Vagina (tissue), 2 donors: ENCODE measurements at places on chromosomes 5 and 9.

DNA sequence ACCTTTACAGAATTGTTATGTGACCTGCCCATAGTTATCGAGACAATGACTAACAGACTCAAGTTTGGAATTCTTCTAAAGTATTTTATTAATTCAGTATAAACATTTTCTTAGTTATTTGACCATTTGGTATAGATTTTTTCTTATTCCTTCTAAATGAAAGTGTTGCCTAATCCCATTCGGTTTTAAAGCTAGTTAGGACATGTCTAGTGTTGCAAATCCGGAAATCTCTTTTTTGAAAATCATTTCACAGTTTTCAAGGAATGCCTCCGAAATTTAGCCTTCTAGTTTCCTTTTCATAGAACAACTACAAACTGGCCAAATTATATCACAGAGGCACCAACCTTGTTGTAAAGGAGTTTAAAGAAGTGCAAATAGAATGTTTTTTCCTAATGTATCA is 171.8 kb downstream of the XRCC4 start:
- no peaks in the 10 kb centered on the region for H3K27me3 ChIP-seq
- no peak overlapping the region for H3K4me3 ChIP-seq
- no peak overlapping the region for H3K27ac ChIP-seq

DNA sequence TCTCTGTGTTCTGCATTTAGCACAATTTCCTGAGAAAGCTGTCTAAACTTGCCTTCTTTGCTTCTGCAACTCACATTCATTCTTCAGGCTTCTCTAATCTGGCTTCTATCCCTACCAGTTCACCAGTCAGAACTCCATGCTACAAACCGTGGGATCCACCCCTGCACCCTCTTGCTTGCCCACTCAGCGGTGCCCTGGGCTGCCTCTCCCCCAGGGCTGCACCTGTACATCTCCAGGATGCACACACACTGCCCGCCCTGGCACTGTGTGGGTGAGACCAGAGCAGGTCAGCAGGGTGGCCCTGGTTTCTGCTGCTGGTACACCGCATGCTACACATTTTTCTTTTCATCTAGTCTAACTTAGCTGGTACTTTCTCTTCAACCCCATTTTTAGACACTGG is 127.1 kb downstream of the FANCC start:
- no peaks in the 10 kb centered on the region for H3K36me3 ChIP-seq
- H3K4me1 ChIP-seq = peaks cover 20% of the 10 kb centered on the region
- DNase-seq = no peak
- no peak overlapping the region for H3K4me3 ChIP-seq

DNA sequence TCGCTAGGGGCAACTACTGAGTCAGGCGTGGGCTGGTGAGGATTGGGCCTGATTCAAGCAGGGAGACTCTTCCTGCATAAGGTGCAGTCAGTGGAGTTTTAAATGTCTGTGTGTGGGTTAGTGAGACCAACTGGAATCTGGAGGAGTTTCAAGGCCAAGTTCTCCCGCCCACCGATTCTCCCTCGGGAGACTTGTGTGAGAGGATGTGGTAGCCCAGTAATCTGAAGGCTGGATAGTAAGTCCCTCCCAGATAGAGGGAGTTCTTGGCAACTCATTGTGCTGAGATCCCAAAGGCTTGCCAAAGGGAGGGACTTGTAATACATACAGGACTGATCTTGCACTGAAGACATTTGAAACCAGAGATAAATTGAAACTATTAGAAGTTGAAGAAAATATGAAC is 51.8 kb downstream of the WDR36 start:
- H3K27ac ChIP-seq = no peak overlapping the region
- H3K36me3 ChIP-seq = no peaks in the 10 kb centered on the region
- DNase-seq = no peak
- H3K4me3 ChIP-seq = no peak overlapping the region
- H3K4me1 ChIP-seq = no peaks in the 10 kb centered on the region

GRCh38 chr5:115297031-115297430 is 577 bp upstream of the CCDC112 start:
- H3K27ac ChIP-seq = no peak overlapping the region
- H3K27me3 ChIP-seq = no peaks in the 10 kb centered on the region
- peaks cover 12% of the 10 kb centered on the region for H3K4me1 ChIP-seq
- DNase-seq = no peak

- H3K36me3 ChIP-seq = no peaks in the 10 kb centered on the region
- no peak for DNase-seq
- no peak overlapping the region for H3K27ac ChIP-seq
- no peak overlapping the region for H3K4me3 ChIP-seq
- H3K4me1 ChIP-seq = no peaks in the 10 kb centered on the region
These were observed 25.7 kb upstream of the RFK start for GRCh38 chr9:76419782-76420380.

DNA sequence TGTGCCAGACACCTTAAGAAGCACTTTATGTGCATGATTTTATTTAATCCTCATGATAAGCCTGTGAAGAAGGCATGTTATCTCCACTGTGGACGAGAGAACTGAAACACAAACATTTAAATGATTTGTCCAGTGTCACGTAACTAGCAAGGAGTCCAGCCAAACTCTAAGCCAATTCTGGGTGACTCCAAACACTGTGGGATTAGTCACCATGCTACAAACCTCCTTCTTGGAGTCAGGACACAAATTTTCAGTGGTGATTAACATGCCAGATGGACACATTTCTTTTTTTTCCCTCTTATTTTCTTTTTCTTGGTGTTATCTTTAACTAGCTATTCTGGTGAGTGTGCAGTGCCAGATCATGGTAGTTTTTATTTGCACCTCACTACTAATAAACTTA is 316.8 kb downstream of the NDUFS4 start:
- H3K4me3 ChIP-seq = no peak overlapping the region
- no peaks in the 10 kb centered on the region for H3K27me3 ChIP-seq
- H3K4me1 ChIP-seq = no peaks in the 10 kb centered on the region
- no peak overlapping the region for H3K27ac ChIP-seq
- no peak for DNase-seq

GRCh38 chr9:75812141-75812540 is 78.3 kb upstream of the PCSK5 start:
- no peak overlapping the region for H3K27ac ChIP-seq
- H3K4me1 ChIP-seq = no peaks in the 10 kb centered on the region
- no peaks in the 10 kb centered on the region for H3K27me3 ChIP-seq
- no peak for DNase-seq
- H3K4me3 ChIP-seq = no peak overlapping the region

- peaks cover 5% of the 10 kb centered on the region for H3K4me1 ChIP-seq
- DNase-seq = no peak
- H3K27me3 ChIP-seq = no peaks in the 10 kb centered on the region
These were observed 96.7 kb upstream of the ARAP3 start for GRCh38 chr5:141778683-141779082.

DNA sequence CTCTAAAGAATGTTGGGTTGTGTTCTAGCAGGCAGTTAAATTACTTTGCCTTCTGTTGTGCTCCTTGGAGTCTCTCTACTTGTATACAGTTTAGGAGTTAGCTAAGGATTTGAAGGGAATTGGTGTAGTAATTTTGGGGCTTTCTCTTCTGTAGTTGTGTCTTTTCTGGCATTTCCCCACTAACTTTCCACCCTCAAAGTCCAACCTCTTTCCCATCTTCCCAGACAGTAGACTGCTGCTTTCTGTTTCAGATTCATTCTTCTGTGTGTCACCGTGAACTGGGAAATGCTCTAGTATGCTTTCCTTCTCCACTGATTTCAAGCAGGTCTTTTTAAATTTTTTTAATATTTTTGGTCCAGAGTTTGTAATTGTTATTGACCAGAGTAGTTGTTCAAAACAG is 4.5 kb upstream of the ANGPTL2 start:
- no peak overlapping the region for H3K4me3 ChIP-seq
- no peak for DNase-seq
- H3K4me1 ChIP-seq = peaks cover 70% of the 10 kb centered on the region
- H3K27ac ChIP-seq = peak overlapping the region; percentile 92
- no peaks in the 10 kb centered on the region for H3K27me3 ChIP-seq

DNA sequence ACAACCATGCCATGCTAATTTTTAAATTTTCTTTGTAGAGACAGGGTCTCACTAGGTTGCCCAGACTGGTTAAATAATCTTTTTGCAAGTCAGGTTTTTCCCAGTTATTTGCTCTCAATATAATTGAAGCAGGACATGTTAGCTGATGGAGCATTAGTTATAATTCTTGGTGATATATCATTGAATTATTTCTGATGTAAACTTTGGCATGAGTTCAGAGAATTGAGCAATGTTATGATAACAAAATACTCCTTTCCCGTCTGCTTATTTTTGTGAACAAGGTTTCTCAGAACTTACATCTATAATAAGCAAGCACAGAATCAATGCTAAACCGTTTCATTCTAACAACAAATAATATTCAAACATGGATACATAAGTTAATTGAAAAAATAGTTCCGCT is 37.8 kb downstream of the BHMT start:
- no peaks in the 10 kb centered on the region for H3K4me1 ChIP-seq
- H3K27me3 ChIP-seq = no peaks in the 10 kb centered on the region
- no peaks in the 10 kb centered on the region for H3K36me3 ChIP-seq
- no peak for DNase-seq
- H3K4me3 ChIP-seq = no peak overlapping the region

- no peaks in the 10 kb centered on the region for H3K27me3 ChIP-seq
- no peak overlapping the region for H3K4me3 ChIP-seq
- H3K27ac ChIP-seq = no peak overlapping the region
- no peaks in the 10 kb centered on the region for H3K36me3 ChIP-seq
These were observed 77.1 kb downstream of the GOLPH3 start for GRCh38 chr5:32096891-32097595.

- no peak for DNase-seq
- H3K36me3 ChIP-seq = no peaks in the 10 kb centered on the region
- H3K4me1 ChIP-seq = peaks cover 37% of the 10 kb centered on the region
- no peaks in the 10 kb centered on the region for H3K27me3 ChIP-seq
These were observed 315.0 kb upstream of the PIK3R1 start for GRCh38 chr5:67900514-67900913.

DNA sequence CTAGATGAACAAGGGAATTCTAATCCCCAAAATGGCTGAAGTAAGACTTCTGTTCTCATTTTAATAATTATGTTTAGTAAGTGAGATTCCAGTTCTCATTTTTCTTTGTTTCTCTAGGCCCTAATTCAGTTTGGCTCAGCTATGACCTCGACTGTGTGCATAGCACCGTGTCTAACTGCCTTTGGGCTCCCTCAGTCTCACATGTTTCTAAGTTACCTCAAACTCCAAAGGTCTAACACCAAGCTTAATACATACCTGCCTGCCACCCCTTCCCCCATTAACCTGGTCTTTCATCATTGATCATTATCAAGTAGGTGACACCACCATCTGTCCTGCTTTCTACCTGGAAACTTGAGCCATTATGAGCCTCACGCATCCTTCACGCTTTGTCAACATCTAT is 273.2 kb downstream of the SAXO1 start:
- H3K36me3 ChIP-seq = no peaks in the 10 kb centered on the region
- no peak for DNase-seq
- H3K27ac ChIP-seq = no peak overlapping the region
- H3K4me3 ChIP-seq = no peak overlapping the region
- no peaks in the 10 kb centered on the region for H3K27me3 ChIP-seq
- H3K4me1 ChIP-seq = no peaks in the 10 kb centered on the region

GRCh38 chr5:112710896-112711295 is 26.8 kb upstream of the APC start:
- H3K27me3 ChIP-seq = no peaks in the 10 kb centered on the region
- H3K4me3 ChIP-seq = no peak overlapping the region
- no peak for DNase-seq
- no peaks in the 10 kb centered on the region for H3K36me3 ChIP-seq

GRCh38 chr9:11833056-11833455 is 860.1 kb upstream of the TYRP1 start:
- no peak overlapping the region for H3K27ac ChIP-seq
- DNase-seq = no peak
- no peaks in the 10 kb centered on the region for H3K36me3 ChIP-seq
- no peaks in the 10 kb centered on the region for H3K27me3 ChIP-seq
